Gastrocnemius medialis (tissue), 4 donors: ENCODE measurements at places on chromosomes 4 and X.
A peak's percentile ranks its signal among the peaks of the same experiment; 100 is the strongest.

GRCh38 chrX:131841496-131842437 lies 181.3 kb upstream of the STK26 start:
- no peak for DNase-seq

- no peak for DNase-seq
These were observed 30.6 kb upstream of the GC start for GRCh38 chr4:71814433-71814832.

- DNase-seq = no peak
These were observed 103.6 kb downstream of the COMMD8 start for GRCh38 chr4:47359891-47360290.

DNA sequence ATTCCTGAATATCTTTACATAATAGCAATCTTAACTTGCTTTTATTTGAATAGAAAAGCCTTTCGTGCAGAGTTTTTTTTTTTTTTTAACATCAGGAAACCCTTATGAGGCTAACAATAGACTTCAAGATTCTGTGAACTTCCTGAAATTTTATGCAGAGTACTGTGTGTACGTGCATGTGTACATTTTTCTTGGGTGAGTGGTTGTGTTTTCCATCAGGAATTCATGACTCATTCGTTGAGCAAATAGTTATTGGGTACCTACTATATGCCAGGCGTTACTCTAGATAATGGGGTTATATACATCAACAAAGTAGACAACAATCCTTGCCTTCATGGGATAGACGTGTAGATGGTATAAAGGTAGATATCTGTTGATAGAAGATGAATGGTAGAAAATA lies 59.1 kb downstream of the MRPL1 start:
- DNase-seq = no peak

DNA sequence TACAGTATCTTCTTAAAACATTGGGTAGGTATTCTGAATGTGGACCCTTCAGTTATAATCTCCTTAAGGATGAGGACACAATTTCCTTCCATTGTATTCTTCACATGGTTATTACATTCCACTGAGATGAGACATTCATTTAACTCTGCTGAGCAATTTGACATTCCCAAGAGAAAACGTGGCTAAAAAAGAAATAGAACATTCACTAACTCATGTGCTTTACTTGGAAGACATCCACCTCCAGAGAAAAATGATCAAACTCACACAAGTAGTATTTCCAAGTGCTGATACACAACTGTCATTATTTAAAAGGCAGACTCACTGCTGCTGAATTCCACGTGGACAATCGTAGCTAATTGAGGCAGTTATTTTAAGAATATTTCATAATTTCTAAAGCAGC lies 227.9 kb upstream of the ANKRD50 start:
- DNase-seq = no peak

DNA sequence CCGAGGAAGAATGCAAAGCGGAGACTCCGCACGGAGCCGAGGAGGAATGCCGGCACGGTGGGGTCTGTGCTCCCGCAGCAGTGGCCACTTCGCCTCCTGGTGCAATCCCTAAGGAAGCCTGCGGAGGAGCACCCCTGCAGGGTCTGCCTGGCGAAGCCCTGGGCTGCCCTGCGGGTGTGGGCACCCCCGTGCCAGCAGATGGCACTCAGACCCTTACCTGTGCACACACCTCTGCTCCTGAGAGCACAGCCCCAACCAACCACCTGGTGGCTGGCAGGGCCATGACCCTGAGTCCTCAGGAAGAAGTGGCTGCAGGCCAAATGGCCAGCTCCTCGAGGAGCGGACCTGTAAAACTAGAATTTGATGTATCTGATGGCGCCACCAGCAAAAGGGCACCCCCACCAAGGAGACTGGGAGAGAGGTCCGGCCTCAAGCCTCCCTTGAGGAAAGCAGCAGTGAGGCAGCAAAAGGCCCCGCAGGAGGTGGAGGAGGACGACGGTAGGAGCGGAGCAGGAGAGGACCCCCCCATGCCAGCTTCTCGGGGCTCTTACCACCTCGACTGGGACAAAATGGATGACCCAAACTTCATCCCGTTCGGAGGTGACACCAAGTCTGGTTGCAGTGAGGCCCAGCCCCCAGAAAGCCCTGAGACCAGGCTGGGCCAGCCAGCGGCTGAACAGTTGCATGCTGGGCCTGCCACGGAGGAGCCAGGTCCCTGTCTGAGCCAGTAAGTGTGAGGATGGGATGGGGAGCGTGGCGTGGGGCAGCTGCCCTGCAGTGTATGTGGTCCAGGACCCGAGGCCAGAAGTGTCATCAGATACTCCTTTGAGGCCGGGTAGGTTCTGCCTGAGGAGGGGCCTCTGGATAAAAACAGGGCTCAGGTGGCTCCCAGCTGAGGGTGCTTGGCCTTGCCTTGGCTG lies 7.0 kb downstream of the TACC3 start:
- DNase-seq = no peak

GRCh38 chr4:35614120-35614519 lies 630.2 kb downstream of the ARAP2 start:
- DNase-seq = no peak

DNA sequence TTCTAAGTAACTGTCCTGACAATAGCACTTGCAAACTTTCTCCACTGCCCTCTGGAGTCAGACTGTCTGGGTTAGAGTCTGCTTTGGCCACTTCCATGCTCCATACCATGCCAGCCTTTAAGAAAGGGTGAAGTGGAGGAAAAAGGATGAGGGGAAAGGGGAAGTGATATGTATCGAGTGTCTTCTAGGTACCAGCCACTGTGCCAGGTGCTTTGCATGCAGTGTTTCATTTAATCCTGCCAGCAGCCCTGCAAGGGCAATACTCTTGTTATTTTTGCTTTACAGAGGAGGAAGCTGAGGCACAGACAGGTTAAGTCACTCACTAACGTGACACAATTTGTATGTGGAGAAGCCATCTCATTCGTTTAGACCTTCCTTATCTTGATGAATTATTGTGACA lies 55.6 kb downstream of the RTL9 start:
- no peak for DNase-seq

GRCh38 chrX:103686199-103687072 lies at the start of gene MORF4L2:
MORF4L2 (minus strand) TSS chrX:103686699; CDS start chrX:103677027, 9,672 bp downstream.
- DNase-seq = peak; percentile 93

- no peak for DNase-seq
These were observed 88.4 kb upstream of the CLNK start for GRCh38 chr4:10773010-10773409.

GRCh38 chrX:136623396-136623795 lies 24.6 kb upstream of the CD40LG start:
- DNase-seq = no peak

GRCh38 chrX:29172880-29173279 lies 585.6 kb downstream of the IL1RAPL1 start:
- DNase-seq = no peak

GRCh38 chrX:53089224-53089842 lies 4.6 kb upstream of the KANTR start:
- DNase-seq = peak; percentile 49

DNA sequence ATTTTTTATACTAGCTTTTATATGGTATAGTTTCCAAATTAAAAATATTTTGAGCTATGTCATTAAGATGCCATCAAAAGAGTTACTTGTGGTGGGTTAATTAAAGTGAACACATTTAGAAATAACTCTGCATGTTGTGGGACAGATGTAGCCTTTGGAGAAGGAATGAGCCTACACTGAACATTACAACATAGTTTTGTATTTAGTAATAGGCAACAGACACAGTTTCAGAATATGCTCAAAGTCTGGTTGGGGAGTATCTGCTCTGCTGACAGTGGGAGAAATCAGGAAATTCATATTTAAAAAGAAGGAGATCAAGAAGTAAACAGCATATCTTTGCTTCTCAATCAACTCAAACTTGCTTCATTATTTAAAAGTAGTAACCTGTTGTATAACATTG lies 23.7 kb downstream of the EMCN start:
- DNase-seq = no peak

DNA sequence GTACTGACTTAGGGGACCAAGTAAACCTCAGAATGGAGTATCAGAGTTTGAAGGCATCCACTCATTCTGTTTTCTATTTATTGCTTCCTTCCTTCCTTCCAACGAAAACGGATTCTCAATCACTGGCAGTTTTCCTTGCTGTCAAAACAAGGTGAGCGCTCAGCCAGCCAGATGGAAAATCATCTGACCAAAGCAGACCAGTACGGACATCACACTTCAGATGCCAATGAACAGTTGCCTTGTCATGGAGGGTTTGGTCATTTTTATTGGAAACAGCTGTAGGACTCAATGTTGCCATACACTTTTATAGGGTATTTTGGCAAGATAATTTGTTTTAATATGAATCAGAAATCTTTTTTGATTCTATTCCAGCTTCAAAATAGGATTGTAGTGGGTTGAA lies 16.6 kb downstream of the GEMIN8 start:
- no peak for DNase-seq

DNA sequence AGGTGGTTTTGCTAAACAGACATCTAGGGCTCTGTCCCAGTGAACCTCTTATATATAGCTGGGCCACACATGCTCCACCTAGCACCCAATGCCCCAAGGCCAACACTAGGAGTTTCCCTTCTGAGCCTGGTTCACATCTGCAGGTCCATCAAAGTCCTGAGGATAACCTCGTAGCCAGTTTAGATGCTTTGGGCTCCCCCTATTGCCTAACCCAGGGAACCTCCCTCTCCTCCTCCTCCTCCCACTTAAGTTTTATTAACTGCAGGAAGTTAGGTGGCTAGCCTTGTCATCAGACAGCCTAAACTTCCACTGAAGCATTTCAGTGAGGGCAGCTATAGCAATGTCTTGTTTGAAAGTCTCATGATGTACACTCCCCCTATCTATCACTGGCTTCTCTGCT lies 88.0 kb downstream of the GUCY2F start:
- DNase-seq = no peak

DNA sequence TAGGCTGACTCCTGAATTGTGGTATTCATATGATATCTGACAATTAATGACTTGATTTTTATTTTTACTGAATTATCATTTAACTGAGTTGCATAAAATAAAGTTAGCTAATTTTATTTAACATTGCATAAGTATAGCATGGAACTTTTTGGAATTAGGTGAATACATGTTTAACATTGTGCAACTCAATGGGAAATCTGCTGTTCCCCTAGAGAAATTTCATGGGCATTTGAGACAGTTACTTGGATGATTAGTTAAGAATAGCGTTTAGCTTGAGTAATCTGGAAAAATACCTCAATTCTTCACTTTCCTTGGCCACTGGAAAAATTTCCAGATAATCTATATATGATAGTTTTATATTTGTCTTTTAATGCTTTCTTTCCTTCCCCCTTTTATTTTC lies 42.5 kb downstream of the NPNT start:
- no peak for DNase-seq

DNA sequence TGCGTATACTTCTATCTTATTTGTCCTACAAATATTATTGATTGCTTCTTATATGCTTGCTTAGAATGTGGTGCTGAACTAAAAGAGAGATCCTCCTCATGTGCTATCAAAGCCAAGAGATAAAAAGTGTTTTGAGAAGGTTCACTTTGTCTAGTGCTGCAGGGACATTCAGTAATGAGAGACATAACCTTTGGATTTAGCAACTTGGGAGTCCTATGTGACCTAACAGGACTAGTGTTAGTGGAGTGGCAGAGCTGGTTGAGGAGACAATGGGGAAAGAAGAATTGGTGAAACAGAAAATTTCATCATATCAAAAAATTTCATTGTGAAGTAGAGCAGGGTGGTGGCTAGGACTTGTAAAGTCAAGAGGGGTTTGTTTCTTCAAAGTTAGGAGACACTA lies 117.0 kb downstream of the RAPGEF2 start:
- DNase-seq = no peak

GRCh38 chrX:17567187-17567586 lies 170.1 kb upstream of the SCML1 start:
- no peak for DNase-seq

DNA sequence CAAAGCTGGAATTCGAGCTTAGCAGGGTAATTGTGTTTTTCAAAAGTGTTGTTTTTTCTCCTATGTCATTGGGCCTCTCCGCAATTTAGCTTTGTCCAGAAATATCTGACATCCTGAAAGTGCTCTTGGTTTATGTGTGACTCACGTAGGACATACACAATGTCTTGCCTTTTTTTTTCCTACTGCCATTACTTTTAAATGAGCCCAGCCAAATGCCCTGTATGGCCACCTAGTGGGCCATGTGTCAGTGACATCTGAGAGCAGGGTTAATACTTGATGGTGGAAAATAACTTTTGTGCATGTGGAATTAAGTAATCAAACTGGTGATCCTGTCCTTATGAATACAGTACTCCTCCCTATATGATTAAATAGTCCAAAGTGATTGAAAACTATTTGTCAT lies 1411.1 kb upstream of the TENM3 start:
- no peak for DNase-seq

DNA sequence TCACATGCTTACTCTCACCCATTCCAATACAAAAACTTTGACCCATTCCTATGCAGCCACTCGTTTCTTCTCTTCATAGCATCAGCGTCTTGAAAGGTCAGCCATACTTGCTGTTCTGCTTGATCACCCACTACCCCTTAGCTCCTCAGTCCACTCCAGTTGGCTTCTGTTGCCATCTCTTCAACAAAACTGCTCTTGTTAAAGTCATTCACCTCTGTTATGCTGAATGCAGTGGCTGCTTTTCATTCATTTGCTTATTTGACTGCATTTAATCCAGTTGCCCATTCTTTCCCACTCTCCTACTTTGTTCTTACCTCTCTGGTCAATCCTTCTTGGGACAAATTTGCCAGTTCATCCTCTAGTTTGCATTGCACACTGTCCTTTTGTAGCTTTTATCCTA lies 24.9 kb downstream of the CEP135 start:
- no peak for DNase-seq

GRCh38 chrX:25523574-25524540 lies 508.1 kb upstream of the ARX start:
- DNase-seq = no peak

DNA sequence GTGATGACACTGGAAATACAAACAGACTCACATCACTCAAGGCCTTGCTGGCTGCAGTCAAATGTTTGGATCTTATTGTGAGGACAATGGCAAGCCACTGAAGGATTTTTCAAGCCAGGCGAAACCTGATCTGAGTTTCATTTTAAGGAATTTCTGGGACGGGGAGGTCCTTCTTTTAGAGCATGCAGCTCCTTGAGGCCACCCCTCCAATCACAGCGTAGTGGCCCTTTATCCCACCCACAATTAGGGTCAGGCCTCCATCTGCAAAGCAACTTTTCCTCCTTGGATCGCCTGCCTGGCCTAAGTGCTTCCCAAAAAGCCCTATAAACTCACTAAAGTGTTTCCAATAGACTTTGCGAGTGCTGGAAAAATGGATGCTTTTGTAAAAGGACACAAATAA lies 115.5 kb downstream of the EFHC2 start:
- DNase-seq = no peak
